ENCODE measurements at places on chromosomes 6 and 20.

DNA sequence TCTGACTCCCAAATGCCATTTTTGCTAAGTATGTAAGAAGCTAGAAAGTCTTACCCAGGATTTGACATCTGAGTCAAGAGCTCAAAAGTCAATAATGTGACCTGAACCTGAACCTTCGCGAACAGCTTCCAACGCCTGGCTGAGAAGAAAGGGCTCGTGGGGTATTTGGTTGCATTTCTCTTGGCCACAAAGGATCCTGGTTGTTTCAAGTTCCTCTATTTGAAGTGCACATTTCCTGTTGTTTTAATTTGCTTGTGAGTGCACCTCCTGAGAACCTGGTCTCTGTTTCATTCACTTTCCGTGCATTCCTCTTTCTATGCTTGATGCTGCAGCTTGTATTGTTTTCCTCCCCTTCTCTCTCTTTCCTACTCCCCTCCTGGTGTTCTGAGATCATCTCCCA, 212.5 kb downstream of the FOXA2 start:
- DNase-seq, result no peak

DNA sequence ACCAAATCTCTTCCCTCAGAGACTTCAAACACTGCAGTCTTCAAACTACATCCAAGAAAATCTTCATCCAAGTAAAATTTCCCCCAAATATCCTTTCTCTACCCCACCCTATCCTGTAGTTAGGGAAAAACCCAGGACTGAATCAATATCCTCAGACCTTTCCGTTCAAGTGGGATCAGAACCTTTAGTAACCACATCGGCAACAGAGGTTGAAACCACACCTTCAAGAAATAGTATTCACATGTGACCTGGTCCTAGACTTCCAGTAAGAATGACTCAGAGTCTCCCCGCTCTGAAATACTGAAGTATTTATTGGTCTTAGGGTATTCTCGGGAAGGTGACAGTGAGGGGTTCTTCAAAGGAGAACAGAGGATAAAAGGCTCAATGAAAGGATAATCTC, 8.7 kb downstream of the HLA-DPA1 start:
- no peak for DNase-seq

- no peak for DNase-seq
Observed at GRCh38 chr20:16261733-16262273, 311.4 kb downstream of the KIF16B start.

GRCh38 chr20:33793011-33793931, 17.9 kb upstream of the CHMP4B start:
- no peak for DNase-seq

DNA sequence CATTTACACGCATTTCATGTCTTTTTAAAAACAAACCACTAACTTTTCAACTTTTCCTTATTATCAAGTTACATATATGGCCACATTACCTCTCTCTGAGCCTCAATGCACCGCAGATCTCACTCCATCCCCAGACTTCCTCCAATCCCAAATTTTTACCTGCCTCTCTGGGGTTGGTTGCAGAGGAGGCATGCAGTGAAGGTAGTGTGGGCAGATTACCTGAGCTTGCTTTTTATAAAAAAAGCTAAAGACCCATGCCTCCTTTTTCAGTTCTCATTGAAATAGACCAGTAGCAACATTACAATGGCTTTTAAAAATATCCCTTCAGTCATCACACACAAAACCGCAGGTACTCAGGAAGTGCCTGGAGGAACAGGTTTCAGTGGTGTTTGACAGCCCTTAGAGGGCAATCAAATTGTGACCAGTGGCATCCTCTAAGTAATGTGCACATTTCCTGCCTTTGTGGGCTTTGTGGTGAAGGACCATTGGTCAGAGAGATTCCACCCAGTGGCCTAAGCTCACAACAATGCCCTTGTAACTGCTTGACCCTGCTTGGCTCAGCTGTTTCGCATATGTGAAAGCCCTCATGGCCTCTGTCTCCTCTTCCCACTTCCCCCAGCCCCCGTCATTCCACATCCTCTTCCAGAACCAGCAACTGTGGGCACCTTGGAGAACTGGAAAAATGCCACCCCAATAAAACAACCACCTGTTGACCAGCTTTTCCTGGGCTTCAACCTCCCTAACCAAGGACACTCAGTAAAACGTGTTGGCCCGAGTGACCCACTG, 30.2 kb upstream of the IL17A start:
- DNase-seq, result no peak

Data from activated CD4-positive, alpha-beta T cell treated with anti-CD3 and anti-CD28 coated beads, Interleukin-2, amount 50 U/mL, for 24 hours (primary cell).